Stimulated activated CD4-positive, alpha-beta T cell treated with anti-CD3 and anti-CD28 coated beads, Interleukin-12 subunit alpha, Interleukin-12 subunit beta, amount 100 ng/mL, for 4 hours (primary cell): ENCODE measurements at places on chromosomes 4 and X.

GRCh38 chrX:22969411-22969810, 30.3 kb upstream of the DDX53 start:
- DNase-seq = no peak

- DNase-seq = no peak
Measured at GRCh38 chrX:107715331-107716117, 60.1 kb downstream of the TSC22D3 start.

DNA sequence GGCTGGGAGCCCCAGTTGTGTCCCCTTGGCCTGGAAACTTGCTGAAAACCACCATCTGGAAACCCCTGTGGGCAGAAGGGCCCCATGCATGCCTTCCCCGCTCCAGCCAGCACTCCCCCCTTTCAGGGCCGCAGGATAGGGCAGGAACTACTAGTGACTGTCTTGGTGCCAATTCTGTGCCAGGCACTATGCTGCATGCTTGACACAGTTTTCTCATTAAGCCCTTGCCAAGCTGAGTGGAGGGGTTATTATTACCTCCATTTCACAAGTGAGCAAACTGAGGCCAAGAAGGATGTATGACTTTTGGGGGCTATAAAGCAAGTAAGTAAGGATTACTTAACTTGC, 73.6 kb upstream of the PJA1 start:
- DNase-seq = no peak

- DNase-seq = no peak
Measured at GRCh38 chrX:20639115-20639514, 372.4 kb upstream of the RPS6KA3 start.

DNA sequence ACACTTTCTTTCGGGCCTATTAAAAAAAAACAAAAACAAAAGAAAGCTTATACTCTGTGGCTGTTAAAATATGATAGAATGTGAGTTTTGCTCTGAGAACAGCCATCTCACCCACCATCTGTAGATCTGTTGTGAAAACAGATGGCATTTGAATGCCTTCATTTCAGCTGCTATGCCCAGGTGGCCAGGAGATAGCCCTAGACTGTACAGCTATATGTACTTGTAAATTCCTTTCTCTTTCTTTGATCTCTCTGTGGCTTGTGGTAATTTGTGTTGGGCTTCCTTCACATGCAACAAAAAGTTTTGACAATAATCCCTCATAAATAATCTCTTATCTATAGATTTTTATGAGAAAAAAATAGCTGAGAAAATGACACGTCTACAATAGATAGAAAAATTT, 38.1 kb downstream of the PNPLA4 start:
- DNase-seq = no peak

DNA sequence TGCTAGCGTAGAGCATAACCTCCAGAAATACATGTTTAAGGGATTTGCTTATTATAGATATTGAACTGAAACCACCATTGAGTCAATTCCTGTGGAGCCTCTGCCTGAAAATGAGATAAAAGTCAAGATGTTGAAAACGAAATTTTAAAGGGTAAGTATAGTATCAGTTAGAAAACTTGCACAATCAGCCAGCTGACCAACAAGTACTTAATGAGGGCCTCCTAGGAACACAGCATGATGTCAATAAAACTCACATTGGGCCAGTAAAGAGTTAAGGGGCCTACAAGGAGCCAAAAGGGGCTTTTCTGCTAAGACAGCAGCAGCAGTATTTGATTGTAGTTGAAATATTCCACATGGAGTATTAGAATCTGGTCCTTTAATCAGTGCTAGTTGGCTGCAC, 314.1 kb upstream of the PPARGC1A start:
- DNase-seq = no peak

DNA sequence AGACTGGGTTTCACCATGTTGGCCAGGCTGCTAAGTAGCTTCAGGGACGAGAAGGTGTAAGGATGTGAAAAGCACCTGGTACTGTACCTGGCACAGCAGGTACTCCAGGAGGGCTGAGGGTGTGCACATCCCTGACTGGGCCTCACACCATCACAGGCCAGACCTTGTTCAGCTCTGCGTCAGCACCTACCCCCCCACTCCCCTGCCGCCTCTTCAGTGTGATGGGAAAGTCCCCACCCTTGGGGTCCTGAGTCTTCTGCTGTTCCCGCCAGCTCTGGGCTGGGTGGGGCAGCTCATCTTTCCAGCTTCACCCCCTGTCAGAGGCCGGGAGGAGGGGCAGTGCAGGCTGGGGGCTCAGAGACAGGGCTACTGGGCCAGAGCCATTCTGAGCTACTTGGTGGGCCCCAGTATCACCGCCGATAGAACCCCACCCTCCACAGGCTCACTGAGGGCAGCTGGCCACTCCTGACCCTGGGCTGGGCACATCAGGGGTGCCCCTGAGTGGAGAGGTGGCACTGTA, 6.7 kb upstream of the SH3BP2 start:
- peak; percentile 70 for DNase-seq

DNA sequence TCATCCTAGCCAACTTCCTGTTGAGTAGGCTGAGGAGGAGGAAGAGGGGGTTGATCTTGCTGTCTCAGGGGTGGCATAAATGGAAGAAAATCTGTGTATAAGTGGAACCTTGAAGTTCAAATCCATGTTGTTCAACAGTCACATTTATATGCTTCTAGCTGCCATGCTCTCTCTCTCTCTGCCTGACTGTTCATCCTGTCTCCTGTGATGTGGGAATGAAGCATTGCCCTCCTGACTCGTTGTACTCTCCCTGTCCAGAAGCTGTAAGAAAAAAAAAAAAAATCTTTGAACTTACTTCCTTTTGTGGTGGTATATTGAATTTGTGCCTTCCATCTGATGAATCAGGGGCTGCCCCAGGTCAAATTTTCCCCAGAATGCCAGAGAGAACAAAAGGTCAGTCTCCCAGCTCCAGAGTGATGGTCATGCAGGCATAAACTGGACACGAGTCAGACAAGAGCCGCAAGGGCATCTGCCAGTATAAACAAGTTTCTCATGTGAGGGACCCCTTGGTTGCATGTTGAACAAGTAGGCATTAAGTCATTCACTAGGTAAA, 257.0 kb downstream of the IDS start:
- DNase-seq = no peak

DNA sequence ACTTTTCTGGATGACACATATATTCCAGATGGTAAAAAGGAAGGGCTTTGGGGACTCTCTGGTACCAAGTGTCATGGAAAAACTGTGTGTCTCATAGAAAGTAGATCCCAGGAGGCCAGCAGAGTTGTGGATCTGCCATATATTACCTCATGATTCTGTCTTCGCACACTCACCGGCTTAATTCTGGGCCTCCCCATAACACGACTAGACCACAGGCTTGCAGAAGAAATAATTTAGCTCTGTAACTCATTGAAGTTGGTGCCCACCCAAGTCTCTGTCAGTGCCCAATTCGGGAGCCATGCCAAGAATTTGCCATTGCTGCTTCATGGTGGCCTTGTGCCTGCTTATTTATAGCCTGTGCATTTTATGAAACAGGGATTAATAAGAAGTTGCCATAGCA, 104.5 kb downstream of the AR start:
- no peak for DNase-seq

- no peak for DNase-seq
Measured at GRCh38 chr4:113837397-113837796, 75.9 kb upstream of the CAMK2D start.

- DNase-seq = no peak
Measured at GRCh38 chrX:41300758-41301437, 33.1 kb upstream of the DDX3X start.

GRCh38 chrX:132433551-132433950, 55.3 kb downstream of the MBNL3 start:
- DNase-seq = no peak

- DNase-seq = no peak
Measured at GRCh38 chrX:16394290-16394689, 227.0 kb downstream of the MAGEB17 start.

GRCh38 chrX:118528071-118528737, 32.6 kb downstream of the DOCK11 start:
- DNase-seq = peak; percentile 32

DNA sequence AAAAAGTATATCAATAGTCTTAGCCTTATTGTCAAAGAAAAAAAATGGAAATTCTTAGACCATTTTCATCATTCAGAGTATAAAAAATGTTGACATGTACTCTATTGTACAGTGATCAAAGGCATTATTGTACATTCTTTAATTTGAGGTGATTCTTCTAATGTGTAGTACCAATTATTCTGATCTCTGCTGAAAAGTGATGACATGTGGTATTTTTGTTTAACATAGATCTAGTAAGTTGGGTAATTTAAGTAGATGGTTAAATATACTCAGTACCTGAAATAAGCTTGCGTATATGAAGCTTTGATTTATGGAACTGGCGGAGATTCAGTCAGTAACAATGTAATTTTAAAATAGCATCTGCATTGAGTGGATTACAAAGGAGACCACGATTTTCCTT, 5.1 kb downstream of the TENM3 start:
- DNase-seq = no peak

DNA sequence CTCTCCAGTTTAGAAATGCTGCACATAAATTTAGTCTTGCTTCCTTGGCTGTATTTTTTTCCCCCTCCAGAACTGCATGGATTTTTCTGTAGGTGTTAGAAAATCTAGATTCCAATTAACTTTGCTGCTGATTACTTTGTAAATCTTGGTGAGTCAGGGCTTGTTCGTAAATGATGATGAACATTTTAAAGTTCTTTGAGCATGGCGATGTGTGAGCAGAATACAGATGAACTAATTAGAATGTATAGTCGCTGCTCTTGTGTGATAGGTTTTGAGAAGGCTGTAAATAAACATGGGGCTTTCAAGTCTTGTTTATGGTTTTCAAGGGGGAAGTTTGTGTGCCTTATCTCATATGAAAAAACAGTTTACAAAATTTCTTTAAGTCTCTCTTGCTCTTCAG, 23.3 kb downstream of the LIMCH1 start:
- no peak for DNase-seq

DNA sequence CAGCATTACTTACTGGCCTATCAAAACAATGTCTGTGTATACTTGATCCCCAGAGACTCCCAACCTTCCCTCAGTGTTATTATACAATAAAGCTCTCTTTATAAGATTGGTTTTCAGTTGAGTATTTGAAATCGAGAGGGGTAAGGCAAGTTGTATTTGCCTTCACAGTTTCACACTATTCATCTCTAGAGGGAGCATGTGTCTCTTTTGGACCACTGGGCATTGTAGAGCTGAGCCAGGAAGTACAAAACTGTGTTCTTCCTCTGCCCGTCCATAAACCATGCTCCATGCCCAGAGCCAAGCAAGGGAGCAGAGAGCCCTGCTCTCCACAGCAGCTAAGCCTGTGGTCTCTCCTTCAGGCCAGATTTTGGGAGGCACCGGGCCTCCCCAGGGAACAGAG, 61.5 kb upstream of the HHIP start:
- DNase-seq = no peak

DNA sequence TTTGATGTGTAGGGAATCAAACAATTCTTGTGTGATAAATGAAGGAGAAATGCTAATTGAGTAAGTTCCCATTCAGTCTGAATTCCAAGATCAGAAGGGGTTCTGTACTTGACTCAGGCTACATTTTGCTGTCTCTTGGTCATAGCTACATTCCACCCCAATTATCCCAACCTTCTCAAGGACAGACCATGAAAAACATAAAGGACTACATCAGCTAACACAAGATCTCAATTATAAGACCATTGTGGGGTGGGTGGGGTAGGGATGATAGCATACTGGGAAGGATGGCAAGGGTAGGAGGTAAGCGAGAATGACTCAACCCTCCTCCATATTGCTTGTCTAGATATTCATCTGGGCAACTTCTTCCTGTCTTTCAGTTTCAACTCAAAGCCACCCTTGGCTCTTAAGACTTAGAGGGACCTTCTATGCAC, 87.4 kb upstream of the ETNPPL start:
- no peak for DNase-seq

- no peak for DNase-seq
Measured at GRCh38 chr4:183599284-183599683, 59.7 kb downstream of the RWDD4 start.

DNA sequence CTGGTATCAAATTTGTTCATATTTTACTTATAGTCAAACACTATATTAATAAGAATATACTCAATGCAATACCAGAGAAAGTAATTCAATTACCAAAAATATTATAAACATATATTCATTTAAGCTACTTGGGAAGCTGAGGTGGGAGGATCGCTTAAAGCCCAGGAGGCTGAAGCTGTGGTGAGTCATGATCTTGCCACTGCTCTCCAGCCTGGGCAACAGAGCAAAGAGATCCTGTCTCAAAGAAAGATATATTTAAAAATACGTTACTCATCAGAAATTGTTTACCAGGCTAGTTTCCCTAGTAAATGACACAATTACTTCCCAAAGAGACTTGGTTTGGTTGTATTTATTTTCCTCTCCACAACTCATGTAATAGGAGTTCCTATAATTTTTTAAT, 433.6 kb downstream of the GASK1B start:
- DNase-seq = no peak

DNA sequence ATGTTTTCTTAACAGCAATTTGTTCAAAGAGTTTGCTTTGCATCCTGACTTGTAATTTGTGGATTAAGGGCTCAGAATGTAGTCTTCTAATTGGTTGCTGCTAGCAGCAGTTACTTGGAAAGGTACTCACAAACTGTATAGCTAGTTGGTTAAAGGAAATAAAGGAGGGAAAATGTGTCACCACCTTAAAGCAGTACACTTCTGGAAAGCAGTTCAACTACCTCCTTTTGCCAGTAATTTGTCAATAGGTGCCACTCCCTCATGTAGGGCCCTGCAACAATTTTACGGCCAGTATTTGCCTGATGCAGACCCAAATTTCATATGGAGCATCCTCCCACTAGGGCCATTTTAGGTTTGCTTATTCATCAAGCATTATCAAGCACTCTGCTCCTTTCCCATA, 20.8 kb downstream of the AMOT start:
- DNase-seq = no peak

DNA sequence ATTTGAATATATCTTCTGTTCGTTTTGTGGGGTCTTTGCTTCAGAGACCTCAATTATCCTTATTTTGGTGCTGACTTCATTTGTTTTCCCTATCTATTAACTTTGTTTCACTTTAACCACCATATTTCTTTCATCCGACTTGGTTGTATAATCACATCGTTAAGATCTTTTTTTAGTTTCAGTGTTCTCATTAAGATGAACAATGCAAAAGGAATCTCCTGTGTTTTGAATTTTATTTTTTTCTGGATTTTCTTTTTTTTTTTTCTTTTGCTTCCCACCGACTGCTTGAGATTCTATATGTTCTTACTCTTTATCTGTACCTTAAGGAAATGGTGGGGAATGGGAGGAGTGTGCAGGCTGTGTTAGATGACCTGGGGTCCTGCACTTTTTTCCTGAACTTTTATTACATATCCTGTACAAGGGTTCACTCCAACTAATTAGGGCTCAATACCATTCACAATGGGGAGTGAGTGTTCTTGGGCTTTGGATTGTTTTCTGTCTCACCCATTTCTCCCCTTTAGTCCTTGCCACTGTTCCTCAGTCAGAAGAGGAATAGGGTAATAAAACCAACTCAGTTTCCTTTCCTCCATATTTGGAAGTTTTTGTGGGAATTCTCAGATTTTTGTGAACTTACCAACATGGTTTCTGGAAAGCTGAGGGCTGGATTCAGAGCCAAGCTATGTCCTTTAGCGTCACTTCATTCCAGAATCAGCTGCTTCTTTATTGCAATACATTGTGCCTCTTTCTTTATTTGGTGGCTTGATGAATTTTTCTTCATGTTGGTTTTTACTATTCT, 43.2 kb upstream of the BMPR1B start:
- no peak for DNase-seq
